ENCODE measurements at places on chromosomes 5 and 9.
A peak's percentile ranks its signal among the peaks of the same experiment; 100 is the strongest.

- no peak for DNase-seq
These were observed 12.8 kb upstream of the GFRA3 start for GRCh38 chr5:138287246-138287645.

GRCh38 chr9:16659096-16659495, 211.4 kb downstream of the BNC2 start:
- DNase-seq = no peak

DNA sequence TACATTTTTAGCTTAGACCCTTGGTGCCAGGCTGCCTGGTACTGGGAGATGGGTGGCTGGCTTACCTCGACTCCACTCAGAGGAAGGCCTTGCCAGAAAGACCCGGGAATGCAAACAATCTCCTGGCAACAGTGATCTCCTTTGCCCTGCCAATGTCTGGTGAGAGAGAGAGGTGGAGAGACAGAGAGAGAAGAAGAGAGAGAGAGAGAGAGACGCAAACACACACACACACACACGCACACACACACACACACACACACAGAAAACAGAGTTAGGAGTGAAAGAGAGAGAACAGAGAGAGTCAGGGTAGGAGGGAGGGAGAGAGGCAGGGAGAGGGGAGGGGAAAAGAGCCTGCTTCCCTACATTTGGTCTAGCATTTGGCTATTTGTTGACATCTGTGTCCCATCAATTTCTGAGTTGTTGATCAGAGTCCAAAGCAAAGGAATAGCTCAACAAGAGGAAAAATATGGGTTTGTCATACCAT, 181.6 kb upstream of the MAP1B start:
- no peak for DNase-seq

- DNase-seq = no peak
These were observed 533.0 kb downstream of the BNC2 start for GRCh38 chr9:16337322-16338029.

GRCh38 chr9:133897675-133898074, 94.4 kb downstream of the VAV2 start:
- DNase-seq = no peak

GRCh38 chr9:2060424-2060823, 45.3 kb downstream of the SMARCA2 start:
- no peak for DNase-seq

DNA sequence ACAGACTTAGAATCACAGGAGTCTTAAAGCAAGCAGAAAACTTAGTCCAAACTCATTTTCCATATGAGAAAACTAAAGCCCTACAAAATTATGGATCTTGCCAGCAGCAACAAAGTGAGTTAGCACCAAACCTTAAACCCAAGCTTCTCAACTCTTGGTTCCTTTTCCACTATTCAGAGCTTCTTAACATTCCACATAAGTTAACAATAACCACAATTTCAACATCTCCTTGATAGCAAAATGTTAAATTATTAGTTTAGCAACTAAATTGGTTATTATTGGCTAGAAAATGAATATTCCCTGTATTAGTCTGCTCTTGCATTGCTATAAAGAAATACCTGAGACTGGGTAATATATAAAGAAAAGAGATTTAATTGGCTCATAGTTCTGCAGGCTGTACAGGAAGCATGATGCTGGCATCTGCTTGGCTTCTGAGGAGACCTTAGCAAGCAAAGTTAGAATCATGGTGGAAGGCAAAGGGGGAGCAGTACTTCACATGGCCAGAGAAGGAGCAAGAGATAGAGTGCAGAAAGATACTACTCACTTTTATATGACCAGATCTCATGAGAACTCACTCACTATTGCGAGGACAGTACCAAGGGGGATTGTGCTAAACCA, 26.2 kb upstream of the ARSB start:
- DNase-seq = no peak

DNA sequence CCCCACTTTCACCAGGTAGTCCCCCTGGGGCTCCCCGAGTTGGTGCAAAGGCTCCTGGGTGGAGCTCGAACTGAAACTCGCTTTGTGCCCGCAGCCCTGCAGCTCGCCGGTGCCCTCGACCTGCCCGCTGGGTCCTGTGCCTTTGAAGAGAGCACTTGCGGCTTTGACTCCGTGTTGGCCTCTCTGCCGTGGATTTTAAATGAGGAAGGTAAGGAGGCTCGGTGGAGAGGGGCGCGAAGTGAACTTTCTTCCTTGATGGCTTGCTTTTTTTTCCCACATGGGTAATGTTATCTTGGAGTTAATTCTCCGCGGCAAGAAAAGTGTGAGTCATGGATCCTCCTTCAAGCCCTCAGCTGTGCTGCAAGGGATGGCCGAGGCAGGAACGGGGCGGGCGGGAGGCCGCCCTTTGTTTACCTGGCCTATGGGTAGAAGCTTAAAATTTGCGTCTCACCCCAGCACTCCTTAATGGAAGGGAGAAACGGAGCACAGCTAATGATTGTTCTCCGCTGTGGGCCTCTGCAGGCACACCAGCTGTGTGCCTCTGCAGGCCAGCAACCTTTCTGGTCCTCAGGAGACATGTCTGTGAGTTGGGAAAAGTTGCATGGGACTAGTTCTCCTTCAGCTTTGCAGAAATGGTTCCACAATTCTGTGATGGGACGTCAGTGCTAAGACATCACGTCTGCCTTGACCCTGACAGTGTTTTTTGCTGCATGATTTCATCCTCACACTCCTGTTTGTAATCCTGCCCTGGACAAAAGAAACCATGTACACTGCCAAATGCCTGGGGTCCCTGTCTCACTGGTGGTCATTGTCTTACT, 1.1 kb downstream of the MAMDC2 start:
- DNase-seq = peak; percentile 25

DNA sequence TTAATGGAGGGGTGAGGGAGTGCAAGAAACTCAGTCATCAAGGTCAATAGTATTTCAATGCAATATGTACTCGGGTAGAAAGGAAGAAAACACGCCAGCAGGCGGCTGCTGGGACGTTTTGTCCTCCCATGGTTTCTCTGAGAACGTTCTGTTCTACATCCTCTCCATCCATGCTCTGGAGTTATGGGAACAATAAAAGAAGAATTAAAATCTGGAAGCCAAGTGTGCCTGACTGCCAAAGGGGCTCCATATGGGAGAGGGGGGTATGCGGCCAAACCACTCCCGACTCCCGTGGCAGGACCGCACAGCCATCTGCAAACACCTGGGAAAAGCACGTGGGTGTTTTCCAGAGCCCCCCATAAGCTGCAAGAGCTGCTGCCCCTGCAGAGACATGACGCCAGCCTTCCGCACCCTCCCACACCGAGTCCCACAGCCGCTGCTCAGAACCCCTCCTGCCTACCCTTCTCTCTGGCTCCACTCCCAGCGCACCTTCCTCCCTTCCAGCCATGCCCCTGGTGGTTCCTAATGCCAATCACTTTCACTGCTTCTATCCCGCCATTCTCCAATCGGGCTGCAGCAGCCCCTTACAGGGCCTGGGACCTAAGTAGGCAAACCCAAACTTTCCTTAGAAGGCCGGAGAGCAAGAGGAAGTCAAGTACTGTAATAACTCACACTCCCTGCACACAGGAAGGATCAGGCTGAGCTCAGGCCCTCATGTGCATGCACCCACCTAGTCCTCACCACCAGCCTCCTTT, 241.6 kb downstream of the SYK start:
- DNase-seq = no peak

GRCh38 chr5:154542000-154542399, 64.0 kb upstream of the HAND1 start:
- no peak for DNase-seq

GRCh38 chr5:66871651-66872050, 275.5 kb downstream of the MAST4 start:
- DNase-seq = no peak

GRCh38 chr5:72109625-72110024, 2.4 kb downstream of the MAP1B start:
- no peak for DNase-seq

DNA sequence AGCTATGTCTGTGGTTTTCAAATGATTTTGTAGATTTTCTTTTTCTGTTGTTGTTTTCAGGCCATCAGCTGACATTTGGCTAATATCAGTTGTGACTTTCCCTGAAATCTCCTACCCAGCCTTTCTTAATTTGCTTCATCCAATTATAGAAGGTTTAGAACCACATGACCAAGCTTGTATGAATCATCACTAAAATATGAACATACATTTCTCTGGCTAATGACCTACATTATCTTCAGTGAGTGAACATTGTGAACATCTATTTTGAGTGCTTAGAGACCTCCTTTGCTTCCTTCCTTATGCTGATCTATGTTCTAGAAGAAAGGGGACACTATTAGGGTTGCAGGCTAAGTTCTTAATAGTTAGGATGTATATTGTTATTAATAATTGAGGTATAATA, 532.5 kb downstream of the RAB3C start:
- DNase-seq = no peak

- peak; percentile 50 for DNase-seq
These were observed 16.5 kb downstream of the ASS1 start for GRCh38 chr9:130461218-130461630.

- no peak for DNase-seq
These were observed 49.1 kb upstream of the VPS13A start for GRCh38 chr9:77128125-77128789.

DNA sequence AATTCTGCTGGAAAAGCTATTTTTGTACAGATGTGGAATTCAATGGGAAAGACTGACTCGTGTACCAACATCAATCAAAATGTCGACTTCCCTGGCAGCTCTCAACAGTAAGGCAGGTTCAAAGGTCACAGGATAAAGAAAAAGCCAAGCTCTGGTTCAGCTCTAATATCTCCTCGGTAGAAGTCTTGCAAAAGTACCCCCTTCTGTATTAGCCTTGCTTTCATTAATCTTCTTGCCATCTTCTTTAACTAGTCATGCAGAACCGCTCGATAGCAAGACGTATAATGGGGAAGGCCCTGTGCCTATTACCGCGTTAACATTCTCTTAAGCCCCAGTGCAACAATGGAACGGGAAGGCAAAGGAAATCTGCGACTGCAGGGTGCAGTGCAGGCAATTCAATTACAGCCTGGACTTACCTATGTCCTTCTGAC, 201.2 kb downstream of the GAPVD1 start:
- DNase-seq = no peak

GRCh38 chr9:34500623-34501267, 22.0 kb downstream of the ENHO start:
- DNase-seq = peak; percentile 71

DNA sequence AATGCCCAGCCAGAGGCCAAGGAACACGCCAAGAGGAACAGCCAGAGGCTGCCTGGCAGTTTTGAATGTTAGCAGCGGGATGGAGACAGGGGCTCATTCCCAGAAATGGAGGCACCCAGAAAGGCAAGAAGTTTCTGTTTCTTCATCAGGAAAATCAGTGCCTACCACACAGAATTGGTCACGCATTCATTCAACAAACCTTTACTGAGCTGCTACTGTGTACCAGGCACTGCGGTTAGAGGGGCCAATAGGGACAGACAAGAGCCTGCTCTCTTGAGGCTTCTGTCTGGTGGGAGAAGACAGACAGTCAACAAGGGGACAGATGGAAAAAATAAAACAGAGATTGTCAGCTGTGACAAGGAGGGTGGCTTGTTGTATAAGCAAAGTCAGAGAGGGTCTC, 27.2 kb upstream of the CPLX2 start:
- no peak for DNase-seq

- DNase-seq = no peak
These were observed 35.7 kb downstream of the INVS start for GRCh38 chr9:100134731-100135130.

DNA sequence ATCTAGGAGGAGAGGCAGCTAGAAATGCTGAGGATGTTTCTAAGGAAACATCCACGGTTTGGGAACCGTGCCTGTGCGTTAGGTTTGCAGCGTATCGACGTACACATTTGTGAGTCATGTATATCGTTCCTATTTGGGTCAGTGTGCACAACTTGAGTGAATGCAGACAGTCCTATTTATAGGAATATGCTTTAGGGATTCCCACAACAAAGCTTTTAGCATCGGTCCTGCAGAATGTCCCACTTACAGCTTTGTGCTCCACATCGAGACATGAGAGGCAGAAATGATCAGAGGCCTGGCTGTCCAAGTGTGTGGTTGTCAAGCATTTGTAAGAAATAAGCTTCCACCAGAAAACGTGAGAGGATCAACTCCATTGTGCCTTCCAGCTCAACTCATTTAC, 1282.7 kb upstream of the WWC1 start:
- no peak for DNase-seq

GRCh38 chr9:24257726-24258125, 288.0 kb downstream of the IZUMO3 start:
- no peak for DNase-seq

- DNase-seq = peak; percentile 64
These were observed at the start of the genes BHMT2 and DMGDH for GRCh38 chr5:79069488-79070349. TSS of gene BHMT2 (plus strand) at chr5:79069767. CDS start at chr5:79069783, 16 bp downstream. TSS of gene DMGDH (minus strand) at chr5:79069674. CDS start at chr5:79069620, 54 bp downstream.

GRCh38 chr5:10162468-10162867, 87.2 kb downstream of the ATPSCKMT start:
- DNase-seq = no peak

DNA sequence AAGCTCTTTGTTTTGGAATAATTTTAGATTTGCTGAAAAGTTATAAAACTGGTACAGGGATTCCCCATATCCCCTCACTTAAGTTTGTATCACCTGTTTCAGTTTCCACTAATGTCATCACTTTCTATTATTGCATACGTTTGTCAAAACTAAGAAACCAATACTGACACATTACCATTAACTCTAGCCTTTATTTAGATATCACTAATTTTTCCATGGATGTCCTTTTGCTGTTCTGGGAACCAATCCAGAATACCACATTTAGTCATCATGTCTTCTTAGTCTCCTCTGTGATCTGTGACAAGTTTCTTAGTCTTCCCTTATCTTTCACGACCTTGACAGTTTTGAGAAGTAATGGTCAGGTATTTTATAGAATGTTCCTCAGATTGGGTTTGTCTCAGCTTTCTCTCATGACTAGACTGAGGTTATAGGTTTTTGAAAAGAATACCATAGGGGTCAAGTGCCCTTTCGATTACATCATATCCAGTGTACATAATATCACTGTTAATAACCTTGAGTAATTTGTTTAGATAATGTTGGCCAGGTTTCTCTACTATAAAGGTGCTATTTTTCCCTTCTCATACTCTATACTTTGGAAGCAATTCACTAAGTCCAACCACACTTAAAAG, 51.9 kb upstream of the NMUR2 start:
- DNase-seq = no peak

DNA sequence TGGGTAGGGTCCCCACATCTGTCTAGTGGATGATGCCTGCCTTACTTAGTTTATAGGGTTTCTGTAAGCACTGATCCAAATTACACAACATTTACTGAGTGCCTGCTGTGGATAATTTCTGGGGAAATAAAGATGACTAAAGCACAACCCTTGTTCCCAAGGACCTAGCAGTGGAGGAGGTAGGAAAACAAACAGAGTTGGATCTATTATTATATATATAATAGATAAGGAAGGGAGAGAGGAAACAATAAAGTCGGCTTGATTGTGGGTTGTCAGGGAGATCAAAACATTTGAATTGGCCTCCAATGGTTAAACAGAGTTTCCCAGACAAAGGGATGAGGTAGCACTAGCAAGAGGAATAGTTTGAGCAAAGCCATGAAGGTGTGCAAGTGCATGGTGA, 14.0 kb downstream of the IL33 start:
- no peak for DNase-seq

DNA sequence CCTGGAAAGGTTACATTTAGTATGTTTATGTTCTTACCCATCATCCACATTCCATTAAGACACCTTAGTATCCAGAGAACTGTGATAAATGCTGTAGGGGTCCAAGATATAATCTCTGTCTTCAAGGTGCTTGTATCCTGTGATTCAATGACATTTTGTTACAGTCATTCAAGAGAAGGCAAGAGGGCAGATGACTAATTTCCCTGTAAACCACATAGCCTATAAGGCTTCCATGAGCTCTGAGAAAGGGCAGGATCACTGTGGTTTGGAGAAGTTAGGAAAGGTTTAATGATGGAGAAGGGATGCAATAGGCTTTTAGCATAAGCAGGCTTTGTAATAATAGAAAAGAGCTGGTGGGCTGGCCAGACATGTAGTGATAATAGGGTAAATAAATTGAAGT, 40.0 kb downstream of the PAPPA start:
- no peak for DNase-seq

GRCh38 chr5:114857941-114858551, 311.7 kb downstream of the TRIM36 start:
- DNase-seq = peak; percentile 25

Measured in common myeloid progenitor, CD34-positive (primary cell).